ENCODE measurements at places on chromosomes 6 and 20.

DNA sequence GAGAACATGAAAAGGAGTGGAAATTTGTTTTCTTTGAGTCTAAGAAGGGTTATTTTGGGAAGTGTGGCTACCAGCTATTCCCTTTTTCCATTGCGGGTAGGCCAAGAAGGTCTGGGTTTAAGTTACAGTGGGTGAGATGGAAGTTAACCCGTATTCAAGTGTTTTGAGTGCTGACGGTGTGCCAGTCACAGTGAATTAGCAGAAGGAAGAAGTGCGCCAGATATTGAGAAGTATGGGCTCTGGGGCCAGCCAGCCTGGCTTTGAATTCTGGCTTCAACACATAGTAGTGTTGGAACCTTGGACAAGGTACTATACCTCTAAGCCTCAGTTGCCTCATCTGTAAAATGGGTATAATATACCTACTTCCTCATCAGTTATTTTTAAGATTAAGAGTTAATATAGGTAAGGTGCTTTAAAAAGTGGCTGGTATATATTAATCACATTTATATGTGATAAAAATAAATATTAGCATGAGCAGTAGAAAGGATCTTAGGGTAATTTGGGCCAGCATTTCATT, 16.3 kb downstream of the ZNF76 start:
- DNase-seq: no peak

DNA sequence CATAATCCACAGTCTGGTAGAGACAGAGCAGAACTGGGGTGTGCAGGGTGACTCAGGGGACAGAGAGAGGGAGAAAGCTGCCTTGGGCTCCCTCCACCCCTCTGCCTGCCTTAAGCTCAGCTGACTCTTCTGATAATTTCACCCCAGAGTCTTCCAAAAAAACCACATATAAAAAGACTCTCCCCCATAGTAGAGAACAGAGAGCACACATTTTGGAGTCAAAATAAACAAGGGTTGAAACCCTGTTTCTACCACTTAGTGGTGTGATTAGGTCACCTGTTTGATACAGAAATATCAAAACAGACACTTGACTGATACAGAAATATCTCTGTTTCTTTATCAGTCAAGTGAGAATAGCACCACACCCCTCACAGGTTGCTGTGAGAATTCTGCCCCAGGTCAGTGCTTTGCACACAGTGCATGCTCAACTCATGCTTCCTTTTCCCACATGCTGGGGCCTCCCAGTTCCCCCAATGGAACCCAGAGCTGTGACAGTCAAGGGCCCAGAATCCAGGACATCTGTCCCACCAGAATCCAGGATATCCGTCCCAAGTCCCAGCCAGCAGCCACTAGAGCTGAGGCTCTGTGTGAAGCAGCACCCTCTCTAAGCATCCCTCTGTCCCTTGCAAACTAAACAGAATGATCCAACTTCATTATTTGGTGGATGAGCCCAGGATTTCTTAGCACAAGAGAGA, 1.2 kb downstream of the TREML2 start:
- DNase-seq: no peak

DNA sequence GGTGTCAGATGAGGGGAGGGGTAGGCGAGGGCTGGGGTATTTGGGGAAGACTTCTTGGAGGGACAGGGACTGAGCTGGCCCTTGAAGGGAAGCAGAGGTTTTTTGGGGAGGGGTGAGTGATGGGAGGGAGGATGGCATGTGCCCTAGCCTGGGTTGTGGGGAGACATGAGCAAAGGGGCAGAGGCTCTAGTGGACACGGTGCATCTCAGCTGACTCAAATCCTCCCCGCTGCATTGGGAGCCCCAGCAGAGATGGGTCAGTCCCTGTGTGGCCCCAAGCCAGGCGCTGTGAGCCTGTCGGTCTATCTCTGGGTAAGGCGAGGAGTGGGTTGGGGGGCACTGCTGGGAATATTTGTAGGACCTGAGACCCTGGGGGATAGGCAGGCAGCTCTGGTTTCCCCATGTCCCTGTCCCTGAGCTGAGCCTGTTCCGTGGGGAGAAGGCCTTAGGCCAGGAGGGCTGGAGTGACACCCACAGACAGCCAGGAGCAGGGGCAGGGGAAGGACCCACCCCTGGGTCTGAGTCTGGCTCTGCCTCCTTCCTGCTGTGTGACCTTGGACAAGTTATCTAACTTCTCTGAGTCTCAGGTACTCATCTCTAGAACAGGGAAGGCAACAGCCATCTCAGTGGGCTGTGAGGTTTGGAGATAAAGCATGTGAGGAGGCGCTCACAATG, 36.0 kb downstream of the SPDEF start:
- peak; percentile 22 for DNase-seq

DNA sequence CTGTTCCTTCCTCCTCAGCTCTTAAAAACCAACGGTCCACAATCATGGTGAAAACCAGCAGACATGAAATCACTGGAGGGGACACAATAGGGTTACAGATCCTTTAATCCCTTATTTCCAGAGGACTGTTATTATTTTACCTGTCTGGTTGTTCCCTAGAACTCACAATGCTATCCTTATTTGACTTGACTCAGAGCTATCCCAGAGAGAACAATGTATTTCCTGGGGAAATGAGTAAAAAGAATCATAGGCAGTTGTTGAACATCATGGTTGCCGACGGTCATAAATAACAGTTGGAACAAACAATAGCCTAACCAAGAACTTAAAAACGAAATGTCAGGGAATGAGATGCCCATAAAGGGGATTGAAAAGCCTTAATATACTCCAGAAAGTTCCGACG, 9.3 kb downstream of the OR2H1 start:
- no peak for DNase-seq

GRCh38 chr6:157089258-157089657, 234.1 kb downstream of the TMEM242 start:
- no peak for DNase-seq
